ENCODE measurements at places on chromosomes 6 and 20. TPM values are rescaled to one million over a fixed set of nuclear protein-coding genes. Genes with fewer than 3 reads are reported as not detected.

The CST1 gene
- total RNA-seq = not detected

GRCh38 chr6:25301362-25301761 is 22.2 kb downstream of the CARMIL1 start:
- H3K4me1 ChIP-seq = no peaks in the 10 kb centered on the region
- H3K4me3 ChIP-seq = no peak overlapping the region
- no peak overlapping the region for H3K27ac ChIP-seq

The RGS17 gene
- not detected for total RNA-seq

DNA sequence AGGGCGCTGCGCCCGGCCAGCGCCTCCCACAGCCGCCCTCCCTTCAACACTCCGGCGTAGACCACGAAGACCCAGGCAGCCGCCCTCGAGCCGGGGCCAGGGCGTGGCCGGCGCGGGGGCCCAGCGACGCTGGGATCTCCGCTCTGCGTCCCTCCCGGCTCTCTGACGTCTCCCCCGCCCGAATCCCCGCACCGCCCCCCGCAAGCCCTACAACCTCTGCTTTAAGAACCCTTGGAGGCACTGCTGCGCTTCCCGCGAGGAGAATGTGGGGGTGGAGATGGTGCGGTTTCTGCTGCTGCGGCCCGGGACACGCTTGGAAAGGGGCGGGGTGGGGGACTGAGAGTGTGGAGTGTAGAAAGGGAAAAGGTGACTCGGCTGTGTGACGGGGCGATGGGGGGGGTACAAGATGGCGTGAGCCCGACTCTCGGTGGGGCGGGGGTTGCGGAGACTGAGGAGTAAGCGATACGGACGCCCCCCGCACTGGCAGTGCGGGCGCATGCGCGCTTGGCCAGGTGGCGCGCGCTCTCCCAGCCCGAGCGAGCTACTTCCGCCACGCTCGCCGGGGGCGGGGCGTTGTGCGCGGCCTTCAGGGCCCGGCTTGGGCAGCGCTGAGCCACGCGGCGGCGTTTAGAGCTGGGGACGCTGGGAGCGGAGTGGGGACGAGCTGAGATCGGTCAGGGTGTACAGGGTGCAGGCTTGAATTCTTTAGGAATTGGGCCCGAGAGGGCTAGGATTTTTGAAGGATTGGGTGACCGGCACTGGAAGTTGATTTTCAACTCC is at the start of gene SUPT3H:
Gene SUPT3H, minus strand, starts transcription at position 381 of the 780 bp plus-strand sequence.
- H3K27me3 ChIP-seq = no peaks in the 10 kb centered on the region
- peak; percentile 96 for DNase-seq
- H3K4me3 ChIP-seq = peak within 1 kb of the TSS; percentile 94
- peaks cover 4% of the 10 kb centered on the region for H3K36me3 ChIP-seq

DNA sequence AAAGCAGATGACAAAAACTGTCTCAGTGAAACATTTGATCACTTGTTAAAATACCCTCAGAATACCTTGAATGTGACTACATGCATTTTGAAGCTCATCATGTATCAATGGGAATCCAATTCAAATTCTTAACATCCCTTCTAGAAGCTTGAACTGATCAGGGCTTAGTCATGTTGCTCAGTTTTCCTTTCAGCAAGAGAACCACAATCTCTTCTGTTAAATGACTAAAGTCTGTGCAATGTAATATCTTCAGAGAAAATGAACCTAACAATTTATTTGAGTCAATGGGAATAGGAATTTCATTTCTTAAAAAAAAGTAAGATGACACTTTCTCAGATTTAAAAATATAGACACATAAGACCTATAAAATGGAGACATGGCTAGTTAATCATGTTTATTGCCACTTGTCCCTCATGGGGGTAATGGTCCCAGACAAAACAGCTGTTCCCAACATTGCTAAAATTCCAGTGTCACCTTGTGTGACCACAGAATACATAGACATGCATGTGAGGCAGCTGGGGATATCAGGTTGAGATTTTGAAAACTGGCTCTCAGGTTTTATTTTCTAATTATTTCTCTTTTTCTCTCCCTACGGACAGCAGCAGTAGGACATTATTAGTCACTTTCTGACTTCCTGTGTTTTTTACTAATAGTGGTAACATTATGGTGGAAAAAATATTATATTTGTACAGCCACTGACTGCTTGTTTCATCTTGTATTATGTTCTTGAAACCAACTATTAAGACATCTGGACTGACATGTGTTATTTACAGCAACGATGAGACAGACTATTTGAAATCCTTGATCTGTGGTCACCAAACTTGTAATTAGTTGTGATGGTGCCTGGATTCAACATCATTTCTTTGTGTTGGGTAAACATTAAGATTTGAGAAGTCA is 192.5 kb downstream of the COL9A1 start:
- no peak overlapping the region for H3K27ac ChIP-seq
- no peaks in the 10 kb centered on the region for H3K4me1 ChIP-seq
- H3K4me3 ChIP-seq = no peak overlapping the region
- no peaks in the 10 kb centered on the region for H3K36me3 ChIP-seq
- peaks cover 10% of the 10 kb centered on the region for H3K27me3 ChIP-seq
- DNase-seq = no peak

- H3K4me1 ChIP-seq = no peaks in the 10 kb centered on the region
- no peak overlapping the region for H3K27ac ChIP-seq
Observed at GRCh38 chr6:62324834-62325233, 38.8 kb upstream of the KHDRBS2 start.

DNA sequence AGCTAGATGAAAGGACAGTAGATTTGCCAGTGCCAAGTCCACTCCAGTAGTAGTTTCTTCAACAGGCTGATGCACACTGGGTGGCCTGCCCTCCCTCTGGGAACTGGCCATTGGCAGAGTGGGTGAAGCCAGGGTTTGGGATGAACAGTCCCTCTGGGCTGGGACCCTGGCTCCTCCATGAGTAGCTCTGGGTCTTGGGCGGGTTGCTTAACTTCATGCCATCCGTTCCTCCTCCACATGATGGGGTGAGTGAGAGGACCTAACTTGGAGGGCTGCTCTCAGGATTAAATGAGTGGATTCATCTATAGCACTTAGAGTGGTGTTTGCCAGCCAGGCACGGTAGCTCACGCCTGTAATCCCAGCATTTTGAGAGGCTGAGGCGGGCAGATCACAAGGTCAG is 47.2 kb downstream of the PLAGL2 start:
- H3K4me1 ChIP-seq = peaks cover 7% of the 10 kb centered on the region
- peak overlapping the region; percentile 23 for H3K27ac ChIP-seq
- H3K4me3 ChIP-seq = no peak overlapping the region
- peaks cover 51% of the 10 kb centered on the region for H3K36me3 ChIP-seq
- H3K27me3 ChIP-seq = no peaks in the 10 kb centered on the region
- DNase-seq = no peak

- H3K4me1 ChIP-seq = no peaks in the 10 kb centered on the region
- no peaks in the 10 kb centered on the region for H3K27me3 ChIP-seq
- no peak overlapping the region for H3K27ac ChIP-seq
- DNase-seq = no peak
- H3K36me3 ChIP-seq = no peaks in the 10 kb centered on the region
Observed at GRCh38 chr6:129544892-129545612, 164.9 kb downstream of the ARHGAP18 start.

DNA sequence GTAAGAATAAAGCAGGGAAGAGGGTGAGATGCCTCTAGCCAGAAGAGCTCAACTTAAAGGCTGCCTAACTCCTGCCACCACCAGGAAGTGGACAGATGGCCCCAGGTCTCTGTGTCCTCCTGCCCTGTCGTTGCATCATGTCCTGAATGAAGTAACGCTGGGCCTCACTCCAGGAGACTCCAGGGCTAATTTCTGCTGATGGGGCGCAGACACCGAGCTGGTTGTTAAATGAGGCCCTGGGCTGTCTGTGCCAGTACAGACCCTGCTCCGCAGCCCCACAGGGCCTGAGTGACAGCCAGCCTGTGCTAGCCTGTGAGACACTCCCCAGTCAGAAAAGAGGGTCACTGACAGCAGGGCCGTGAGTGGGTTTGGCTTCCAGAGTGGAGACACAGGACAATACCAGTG is 6.5 kb downstream of the IP6K3 start:
- no peak for DNase-seq
- H3K27ac ChIP-seq = no peak overlapping the region
- no peaks in the 10 kb centered on the region for H3K36me3 ChIP-seq
- H3K27me3 ChIP-seq = peaks cover 7% of the 10 kb centered on the region
- no peak overlapping the region for H3K4me3 ChIP-seq
- H3K4me1 ChIP-seq = peaks cover 2% of the 10 kb centered on the region

DNA sequence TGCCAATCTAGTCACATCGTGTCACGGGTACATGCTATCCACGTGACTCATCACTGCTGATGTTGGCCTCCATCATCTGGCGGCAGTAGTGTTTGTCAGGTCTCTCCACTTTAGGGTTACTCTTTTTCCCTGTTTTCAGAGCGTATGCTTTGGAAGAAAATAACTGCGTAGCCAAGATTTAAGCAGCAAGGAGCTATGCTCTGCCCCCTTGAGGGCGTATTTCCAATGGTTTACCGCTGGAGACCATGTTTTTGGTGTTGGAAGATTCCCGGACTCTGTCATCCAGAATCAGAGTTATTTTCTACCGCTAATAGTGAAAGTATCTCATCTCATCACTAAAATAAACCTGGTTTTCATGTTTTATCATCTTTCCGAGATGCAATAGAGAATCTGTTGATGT is 306.5 kb downstream of the C6orf118 start:
- no peak for DNase-seq
- H3K4me1 ChIP-seq = no peaks in the 10 kb centered on the region
- no peak overlapping the region for H3K4me3 ChIP-seq

The MYLK2 gene
- 0.43 TPM for total RNA-seq

The PBOV1 gene
- total RNA-seq = not detected

- peaks cover 2% of the 10 kb centered on the region for H3K27me3 ChIP-seq
- peak overlapping the region; percentile 70 for H3K4me3 ChIP-seq
- peaks cover 9% of the 10 kb centered on the region for H3K4me1 ChIP-seq
- no peak overlapping the region for H3K27ac ChIP-seq
Observed at GRCh38 chr6:5850848-5851255, 155.9 kb downstream of the NRN1 start.

The EYS gene
- not detected for total RNA-seq

DNA sequence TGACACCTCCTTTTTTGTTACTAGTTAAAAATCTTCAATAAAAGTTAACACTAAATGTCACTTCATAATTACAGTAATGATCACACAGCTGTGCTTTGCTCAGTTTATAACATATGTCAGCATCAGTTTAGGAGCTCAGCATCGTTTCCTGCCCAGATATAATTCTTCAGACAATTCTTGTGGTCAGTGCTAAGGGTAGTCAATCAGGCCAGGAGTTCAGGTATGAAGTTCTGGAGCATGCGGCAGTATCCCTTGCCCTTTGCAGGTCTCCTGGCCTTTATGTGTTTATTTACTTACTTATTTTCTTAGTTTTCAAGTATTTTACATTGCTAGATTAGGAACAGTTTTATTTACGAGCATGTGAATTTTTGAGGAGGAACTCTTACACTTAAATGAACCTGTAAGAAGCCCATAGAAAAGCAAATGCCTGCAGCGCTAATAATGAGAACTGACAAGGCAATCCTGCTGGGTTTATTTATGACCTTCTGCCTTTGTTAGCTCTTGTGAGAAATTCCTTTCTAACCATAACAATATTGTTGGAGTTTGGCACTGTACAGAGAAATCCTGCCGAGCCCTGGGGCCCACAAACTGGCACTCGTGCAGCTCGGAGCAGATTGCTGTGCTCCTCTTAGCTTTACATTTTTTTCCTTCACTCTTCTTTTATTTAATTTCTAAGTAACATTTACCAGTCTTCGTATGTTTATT is 252.8 kb downstream of the TMEM242 start:
- no peaks in the 10 kb centered on the region for H3K27me3 ChIP-seq
- no peaks in the 10 kb centered on the region for H3K36me3 ChIP-seq
- no peak for DNase-seq
- no peak overlapping the region for H3K4me3 ChIP-seq

DNA sequence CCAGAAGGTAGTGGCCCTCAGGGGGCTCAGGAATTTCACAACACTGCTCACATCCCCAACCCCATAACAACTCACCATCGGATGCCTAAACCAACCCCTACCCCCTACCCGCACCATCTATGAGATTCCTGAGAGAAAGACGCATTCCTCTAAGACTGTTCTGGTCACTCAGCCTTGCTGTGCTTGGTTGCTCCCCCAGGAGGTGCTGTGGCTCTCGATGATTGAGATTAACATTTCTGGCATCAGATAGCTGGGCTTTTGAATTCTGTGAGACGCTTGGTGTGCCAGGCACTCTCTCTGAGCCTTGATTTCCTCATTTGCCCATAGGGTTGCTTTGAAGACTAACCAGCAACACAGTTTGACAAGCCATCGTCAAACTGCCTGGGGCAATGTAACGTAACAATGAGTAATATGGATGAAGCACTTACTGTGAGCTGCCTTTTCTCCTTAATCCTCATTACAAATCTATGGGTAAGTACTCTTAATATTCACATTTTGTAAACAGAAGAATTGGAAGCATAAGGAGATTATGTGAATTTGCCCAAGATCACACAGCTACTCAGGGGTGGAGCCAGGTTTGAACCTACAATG is 978 bp downstream of the WFDC6 start:
- H3K4me3 ChIP-seq = no peak overlapping the region
- no peak for DNase-seq
- no peaks in the 10 kb centered on the region for H3K4me1 ChIP-seq
- H3K36me3 ChIP-seq = no peaks in the 10 kb centered on the region
- no peak overlapping the region for H3K27ac ChIP-seq
- peaks cover 24% of the 10 kb centered on the region for H3K27me3 ChIP-seq

Data from activated CD4-positive, alpha-beta memory T cell treated with anti-CD3 and anti-CD28 coated beads for 36 hours (primary cell).